ENCODE measurements at places on chromosomes 3 and 15. TPM values are rescaled to one million over a fixed set of nuclear protein-coding genes. Genes with fewer than 3 reads are reported as not detected.

The GOLGA6D gene
- 0.18 TPM for total RNA-seq

The LEKR1 gene
- 1.9 TPM for total RNA-seq

The TTC21A gene
- total RNA-seq: 13.4 TPM

The ABCF3 gene
- 67.4 TPM for total RNA-seq

The SPTBN5 gene
- 35.0 TPM for total RNA-seq

The SH3GL3 gene
- 0.67 TPM for total RNA-seq

The LRRC2 gene
- total RNA-seq: 2.2 TPM

The AGBL1 gene
- 0.49 TPM for total RNA-seq

The CAMK2N2 gene
- total RNA-seq: 0.53 TPM

GRCh38 chr15:48371961-48372360 lies 40.7 kb downstream of the DUT start:
- no peak for DNase-seq

GRCh38 chr3:32817257-32817557 lies 590 bp upstream of the TRIM71 start:
- DNase-seq: no peak

DNA sequence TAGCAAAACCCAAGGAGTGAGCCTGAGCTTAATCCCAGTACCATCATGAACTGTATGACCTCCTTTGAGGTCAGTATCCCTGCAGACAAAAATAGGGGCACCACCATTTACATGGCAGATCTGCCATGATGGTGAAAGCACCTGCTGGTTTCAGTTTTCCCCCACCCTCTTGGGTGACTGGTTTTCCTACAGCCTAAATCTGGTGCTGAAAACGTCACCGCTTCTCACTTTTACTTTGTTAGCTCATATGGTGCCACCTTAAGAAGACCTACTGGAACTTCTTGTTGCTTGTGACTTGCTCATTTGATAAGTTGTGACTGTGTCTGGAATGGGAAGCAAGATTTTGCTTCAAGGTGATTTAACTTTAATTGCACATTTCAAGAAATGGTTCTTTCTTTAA lies 5.1 kb downstream of the PPP1R2 start:
- DNase-seq: no peak

DNA sequence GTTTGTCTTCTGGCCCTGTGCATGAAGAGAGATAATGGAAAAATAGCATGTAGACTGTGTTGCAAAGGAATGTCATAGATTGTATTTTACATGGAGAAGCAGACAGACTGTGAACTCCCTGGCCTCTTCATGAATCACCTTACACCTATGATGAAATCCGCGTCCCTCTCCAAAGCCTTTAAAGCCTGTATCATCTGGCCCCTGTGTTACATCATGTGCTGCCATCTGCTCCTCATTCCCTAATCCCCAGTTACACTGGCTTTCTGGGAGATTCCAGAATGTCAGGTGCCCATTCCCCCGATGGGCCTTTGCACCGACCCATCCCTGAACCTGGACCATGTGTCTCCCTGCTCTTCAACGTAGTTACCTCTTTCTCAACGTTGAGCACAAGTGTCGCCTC lies 190.8 kb downstream of the ADAMTSL3 start:
- no peak for DNase-seq

GRCh38 chr3:149426325-149426724 lies 48.2 kb upstream of the TM4SF4 start:
- DNase-seq: no peak

DNA sequence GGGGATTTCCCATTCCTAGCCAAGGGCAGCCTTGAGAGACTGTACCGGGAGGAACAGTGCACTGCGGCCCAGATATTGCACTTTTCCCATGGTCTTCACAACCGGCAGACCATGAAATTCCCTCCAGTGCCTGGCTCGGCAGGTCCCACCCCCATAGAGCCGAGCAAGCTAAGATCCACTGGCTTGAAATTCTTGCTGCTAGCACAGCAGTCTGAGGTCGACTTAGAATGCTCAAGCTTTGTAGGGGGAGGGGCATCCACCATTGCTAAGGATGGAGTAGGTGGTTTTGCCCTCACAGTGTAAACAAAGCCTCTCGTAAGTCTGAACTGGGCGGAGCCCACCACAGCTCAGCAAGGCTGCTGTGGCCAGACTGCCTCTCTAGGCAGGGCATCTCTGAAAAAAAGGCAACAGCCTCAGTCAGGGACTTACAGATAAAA lies 156.3 kb downstream of the FRMD5 start:
- no peak for DNase-seq

DNA sequence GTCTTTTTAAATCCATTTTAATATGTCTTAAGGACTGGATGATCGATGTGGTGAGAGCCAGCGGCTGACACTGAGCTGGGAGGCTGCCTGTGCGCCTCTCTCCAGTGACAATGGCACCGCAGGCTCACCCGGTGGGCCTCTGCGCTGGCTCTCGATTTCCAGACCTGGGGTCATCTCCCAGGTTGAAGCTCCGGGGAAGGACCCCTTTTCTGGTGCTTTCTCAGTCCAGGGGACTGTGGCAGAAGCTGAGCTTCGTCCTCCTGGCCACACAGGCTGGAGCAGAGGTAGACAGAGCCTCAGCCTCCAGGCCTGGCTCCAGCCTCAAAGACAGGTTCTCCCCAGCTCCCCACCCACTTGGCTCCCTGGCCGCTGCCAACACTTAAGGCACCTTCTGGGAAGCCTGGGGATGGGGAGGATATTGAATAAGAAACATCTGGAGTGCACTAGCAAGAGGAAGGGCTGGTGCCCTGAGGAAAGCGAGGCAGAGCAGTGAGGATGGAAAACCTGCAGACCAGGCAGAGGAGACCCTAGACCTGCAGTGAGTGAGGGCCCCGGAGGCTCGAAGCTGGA lies 154.2 kb upstream of the SMAD3 start:
- no peak for DNase-seq

GRCh38 chr3:173502983-173503568 lies 105.5 kb downstream of the NLGN1 start:
- no peak for DNase-seq

GRCh38 chr3:126546549-126547239 lies 12.0 kb downstream of the C3orf22 start:
- no peak for DNase-seq

DNA sequence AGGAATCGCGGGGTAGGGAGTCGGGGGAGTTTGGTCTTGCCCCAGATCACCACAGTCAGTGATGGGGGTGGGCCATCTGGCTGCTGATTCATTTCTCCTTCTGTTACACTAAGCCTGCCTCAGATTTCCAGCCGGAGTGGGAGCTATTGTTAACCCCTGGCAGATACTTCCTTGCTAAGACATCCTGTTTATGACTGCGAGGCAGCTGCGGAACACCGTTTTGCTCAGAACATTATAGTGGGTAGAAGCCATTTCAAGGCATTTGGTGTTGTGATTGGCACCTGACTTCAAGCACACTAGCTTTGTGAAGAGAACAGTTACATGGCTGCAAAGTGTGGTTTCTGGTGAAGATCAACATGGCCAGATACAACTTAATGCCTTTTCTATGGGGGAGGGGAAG lies 73.8 kb downstream of the FLNB start:
- DNase-seq: no peak

GRCh38 chr15:47743385-47743784 lies 26.1 kb downstream of the SEMA6D start:
- DNase-seq: no peak

DNA sequence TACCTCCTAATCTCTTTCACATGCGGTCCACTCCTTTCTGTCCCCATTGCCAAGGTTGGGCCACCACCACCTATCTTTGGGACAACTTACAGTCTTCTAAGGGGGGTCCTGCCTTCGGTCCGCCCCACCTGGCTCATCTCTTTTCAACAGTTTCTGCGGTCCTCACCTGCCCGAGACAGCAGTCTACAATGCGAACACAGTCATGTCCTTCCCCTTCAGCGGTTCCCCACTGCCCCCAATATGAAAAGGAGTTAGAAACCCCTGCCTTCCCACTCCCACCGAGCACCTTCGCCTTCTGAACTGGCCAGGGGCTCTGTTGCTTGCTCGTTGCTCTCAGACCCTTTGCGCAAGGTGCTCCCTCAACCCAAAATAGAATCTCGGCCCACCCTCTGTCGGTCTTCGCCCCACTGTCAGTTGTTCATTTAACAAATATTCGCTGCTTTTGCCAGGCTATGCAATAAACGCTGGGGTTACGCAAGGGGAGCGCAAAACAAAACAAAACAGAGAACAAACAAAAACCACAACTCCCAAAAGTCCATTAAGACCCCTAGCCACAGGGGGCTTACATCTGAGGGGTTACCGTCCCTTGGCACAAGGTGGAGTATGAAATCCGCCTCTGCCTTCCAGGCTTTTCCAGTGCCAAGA lies 611 bp upstream of the FANCI start:
- DNase-seq: no peak

DNA sequence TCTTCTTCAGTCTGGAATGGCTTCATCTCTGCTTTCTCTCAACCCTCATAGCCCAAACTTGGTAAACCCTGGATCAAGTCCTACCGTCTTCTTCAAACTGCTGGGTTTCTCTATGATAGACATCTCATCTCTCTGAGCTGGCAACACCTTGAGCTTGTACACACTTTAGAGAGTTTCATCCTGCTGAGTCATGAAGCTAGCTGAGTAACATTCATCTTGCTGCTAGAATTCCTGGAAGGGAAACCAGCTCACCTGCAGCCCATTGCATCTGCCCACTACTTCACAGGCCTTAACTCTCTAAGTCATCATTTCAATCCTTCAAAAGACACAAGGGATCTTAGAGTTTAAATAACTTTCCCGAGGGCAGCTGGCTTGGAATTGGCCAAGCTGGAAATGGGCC lies 175.5 kb upstream of the RORA start:
- no peak for DNase-seq

DNA sequence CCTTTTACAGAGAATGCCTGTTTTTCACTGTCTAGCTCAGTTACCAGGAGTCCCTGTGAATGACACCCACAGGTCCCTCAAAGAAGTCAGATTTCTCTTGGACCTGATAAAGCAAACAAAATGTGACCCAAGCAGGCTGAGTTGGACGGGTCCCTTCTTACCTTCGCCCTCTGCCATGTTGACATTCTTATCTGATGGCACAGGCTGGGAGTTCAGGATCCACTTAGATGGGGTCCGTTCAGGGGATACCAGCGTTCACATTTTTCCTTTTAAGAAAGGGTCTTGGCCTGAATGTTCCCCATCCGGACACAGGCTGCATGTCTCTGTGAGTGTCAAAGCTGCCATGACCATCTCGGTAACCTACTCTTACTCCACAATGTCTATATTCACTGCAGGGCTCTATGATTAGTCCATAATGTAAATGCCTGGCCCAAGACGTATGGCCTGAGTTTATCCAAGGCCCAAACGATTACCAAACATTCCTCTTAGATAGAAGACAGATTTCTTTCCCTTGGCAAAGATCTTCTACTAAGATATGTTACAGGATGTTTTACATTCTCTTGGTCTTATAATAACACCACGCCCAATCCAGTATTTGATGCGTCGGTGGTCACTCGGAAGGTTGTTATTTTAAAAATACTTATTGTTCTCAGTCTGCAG lies 179.1 kb downstream of the THSD4 start:
- DNase-seq: no peak

DNA sequence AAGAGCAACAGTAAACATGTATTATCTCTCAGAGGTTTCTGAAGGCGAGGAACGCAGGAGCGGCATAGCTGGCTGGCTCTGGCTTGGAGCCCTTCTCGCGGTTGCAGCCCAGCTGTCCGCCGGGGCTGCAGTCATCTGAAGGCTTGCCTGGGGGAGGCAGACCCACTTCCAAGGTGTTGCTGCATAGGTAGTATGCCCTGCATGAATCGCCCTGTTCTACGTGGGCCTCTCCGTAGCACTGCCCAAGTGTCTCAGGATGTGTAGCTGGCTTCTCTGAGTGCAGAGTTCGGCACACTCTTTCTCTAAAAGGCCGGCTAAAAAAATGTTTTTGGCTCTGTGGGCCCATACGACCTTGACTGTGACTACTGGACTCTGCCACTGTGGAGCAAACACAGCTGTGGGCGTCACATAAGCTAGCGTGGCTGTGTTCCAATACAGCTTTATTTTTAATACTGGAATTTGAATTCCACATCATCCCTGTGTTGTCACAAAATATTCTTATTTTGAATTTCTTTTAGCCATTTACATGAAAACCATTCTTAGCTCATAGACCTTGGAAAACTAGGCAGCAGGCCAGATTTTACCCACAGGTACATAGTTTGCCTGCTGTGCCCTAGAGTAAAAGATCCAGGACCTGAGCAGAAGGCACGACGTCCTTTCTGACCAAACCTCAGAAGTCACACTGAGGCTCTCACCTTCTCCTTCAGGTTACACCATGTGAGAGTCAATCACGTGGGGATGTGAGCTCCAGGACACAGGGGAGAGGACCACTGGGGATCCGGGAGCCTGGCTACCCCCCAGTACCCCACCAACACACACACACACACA lies 55.9 kb downstream of the PGPEP1L start:
- DNase-seq: no peak

DNA sequence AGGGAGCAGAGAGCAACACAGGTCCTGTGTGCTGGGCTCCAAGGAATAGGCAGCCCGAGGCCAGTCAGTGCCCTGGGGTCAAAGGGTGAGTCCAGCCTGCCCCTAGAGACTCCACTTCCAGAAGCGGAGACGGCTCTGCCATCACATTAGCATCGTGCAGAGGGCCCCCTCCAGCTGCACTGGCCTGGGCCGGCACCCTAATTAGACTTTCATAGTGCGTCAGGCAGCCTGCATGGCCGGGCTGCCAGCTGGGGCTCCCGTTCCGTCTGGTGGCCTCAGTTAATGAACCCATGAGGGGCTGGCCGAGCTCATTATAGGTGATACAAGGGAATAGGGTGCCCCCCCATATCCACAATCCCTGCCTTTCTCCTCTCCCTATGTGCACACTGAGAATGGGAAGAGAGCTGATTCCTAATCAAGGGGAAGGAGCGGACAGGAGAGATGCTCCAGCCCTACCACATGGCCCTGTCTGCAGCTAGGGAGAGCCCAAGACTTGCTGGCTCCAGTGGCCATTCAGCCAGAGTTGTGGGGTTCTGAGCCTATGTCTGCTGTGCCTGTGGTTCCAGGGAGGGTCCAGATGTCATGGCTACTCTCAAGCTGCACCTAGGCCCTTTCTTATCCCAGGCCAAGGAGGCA lies 128.0 kb downstream of the SRGAP3 start:
- DNase-seq: no peak

- DNase-seq: no peak
Measured at GRCh38 chr3:88921986-88922385, 185.4 kb upstream of the EPHA3 start.

GRCh38 chr3:15347063-15347736 lies 14.8 kb upstream of the SH3BP5 start:
- DNase-seq: no peak

Data from sciatic nerve (tissue), 2 donors.